ENCODE measurements at places on chromosomes 2 and 18.
A peak's percentile ranks its signal among the peaks of the same experiment; 100 is the strongest.

DNA sequence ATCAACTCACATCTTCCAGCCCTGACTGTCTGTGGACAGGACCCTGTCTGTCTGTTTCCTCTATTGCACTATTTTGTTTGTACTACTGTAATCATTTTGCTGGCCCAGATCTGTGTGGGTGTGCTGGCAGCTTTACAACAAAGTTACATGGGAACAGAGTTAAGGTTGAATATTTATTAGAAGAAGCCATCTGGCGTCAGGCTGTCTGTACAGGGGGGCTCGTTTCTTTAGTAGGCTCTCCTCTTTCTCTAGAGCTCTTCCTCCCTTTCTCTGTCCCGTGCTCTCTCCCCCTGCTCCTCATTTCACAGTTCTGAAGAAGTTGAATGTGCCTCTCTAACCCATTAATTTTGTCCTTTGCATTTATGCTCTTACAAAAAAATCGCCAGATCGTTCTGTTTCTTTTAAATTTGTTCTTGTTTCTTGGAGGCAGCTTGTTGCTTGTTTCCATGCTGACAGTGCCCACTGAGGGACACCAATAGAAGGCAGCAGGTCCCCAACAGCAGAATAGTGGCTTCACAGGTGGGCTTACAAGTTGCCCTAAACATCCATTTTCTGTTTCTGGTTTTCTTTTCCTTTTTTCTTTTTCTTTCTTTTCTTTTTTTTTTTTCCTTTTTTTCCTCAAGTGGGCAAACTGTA, 315.2 kb upstream of the ZEB2 start:
- no peak for DNase-seq

- peak; percentile 42 for DNase-seq
Observed at GRCh38 chr2:158128168-158128973, 26.7 kb downstream of the UPP2 start.

DNA sequence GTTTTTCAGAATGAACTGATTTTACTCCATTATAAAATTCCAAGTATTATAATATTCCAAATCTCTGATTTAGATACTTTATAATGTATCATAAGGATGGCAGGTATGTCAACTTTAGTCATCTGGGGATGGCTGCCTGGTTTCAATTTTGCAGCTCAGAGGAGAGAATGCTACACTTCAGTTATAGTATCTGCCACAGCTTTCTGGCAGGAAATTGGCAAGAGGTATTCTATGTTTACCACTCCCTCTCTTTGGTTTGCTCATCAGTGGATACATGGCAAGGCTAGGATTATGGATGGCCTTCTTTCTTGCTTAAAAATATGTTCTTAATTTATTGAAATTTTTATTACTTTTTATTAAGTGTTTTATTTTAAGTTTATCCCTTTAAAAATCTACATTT, 67.0 kb upstream of the TNFRSF11A start:
- DNase-seq = no peak

DNA sequence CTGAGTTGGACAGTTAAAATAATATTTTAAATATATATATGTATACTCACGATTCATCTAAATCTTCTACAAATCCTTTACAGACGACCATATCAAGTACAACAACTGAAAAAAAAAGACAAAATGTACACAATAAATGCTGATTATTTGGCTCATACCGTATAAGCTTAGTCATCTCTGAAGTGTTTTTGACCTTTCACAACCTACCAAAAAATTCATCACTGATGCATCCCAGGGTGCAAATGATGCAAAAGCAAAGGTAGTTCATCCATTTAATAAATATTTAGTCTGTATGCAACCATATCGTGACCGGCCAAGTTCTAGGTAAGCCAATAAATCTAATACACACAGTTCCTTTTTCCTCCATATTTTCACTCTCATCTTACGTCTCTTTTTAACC, 1.1 kb downstream of the TMX3 start:
- no peak for DNase-seq

DNA sequence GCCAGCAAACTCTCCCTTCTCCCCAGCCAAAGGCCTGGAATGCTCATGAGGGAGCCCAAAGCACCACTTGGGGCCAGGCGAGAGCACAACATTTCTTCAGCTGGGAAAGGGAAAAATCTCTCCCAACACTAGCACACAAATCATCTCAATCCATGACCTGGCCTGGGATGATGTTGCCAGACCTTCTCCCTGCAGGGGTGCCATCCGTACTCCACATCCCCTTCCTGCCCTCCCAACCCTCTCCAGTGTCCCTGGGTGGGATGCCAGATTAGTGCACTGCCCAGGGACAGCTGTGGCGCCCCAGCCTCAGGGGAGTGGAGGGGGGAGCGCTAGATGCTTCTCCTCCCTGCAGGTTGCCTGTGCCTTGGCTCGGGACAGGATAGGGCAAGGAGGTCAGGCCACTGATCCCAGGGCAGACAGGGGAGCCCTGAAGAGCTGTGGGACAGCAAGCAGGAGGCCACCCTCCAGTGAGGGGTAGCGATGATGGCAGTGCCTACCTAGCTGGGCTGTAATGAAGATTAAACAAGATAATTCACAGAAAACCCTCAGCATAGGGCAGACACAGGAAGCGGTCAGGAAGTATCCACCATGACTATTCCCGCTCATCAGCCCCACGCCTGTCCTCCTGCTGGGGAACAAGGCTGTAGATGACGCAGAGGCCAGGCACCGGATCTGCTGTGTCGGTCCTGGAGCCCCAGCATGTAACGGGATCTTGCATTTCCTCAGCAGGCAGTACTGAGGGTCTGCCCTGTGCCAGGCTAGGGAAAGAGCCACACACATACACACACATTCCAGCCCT, 31.1 kb downstream of the SERTAD2 start:
- DNase-seq = no peak

GRCh38 chr2:181046833-181047232, 66.4 kb downstream of the UBE2E3 start:
- no peak for DNase-seq

DNA sequence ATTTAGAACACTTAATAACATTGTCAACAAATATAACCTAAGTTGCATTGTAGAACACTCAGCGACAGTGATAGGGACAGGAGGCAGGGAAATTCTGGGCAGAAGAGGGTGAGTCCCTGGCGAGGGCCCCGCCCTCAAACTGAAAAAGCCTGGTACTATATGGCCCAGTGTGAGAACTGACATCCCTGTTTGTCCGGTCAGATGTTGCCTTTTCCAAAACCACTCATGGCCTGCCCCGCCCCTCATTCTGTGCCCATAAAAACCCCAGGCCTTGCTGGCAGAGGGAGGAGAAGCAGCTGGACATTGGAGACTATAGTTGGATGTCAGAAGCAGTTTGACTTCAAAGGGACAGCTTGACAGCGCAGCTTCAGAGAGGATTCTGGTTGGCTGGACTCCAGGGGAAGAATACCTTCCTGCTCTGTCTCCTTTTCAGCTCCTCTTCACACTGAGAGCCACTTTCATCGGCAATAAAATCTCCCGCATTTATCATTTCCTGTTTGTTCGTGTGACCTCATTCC, 47.0 kb downstream of the FAM117B start:
- DNase-seq = no peak

DNA sequence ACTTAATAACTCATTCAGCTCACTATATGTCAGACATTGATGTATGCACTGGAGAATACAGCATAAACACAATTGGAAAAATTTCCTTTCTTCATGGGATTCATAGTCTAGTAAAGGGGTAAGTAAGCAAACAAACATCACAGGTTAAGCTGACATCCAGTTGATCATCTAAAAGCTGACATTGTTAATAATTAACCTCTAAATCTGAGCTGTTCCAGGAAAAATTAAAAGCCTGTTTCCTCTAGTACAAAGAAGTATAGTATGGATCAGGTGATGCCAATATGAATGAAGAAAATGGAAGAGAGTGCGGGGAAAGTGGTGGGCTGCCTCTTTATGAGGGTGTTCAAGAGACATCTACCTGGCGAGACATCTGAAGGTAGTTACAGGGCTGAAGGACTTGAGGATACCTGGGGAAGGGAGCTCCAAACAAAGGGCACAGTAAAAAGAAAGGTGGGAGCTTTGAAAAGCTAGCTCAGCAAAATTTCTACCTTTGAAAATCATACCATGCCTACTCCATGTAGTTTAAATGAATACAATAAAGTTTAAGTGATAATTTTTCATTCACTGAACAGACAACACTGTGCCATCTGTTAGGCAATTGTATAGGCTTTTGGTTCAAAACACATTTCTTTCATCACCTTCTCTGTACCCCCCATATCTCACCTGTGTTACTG, 619.3 kb downstream of the TRIB2 start:
- peak; percentile 31 for DNase-seq

- peak; percentile 2 for DNase-seq
Observed at GRCh38 chr2:60391230-60391629, 162.2 kb downstream of the BCL11A start.

GRCh38 chr2:45169339-45170190, 160.3 kb upstream of the SIX2 start:
- DNase-seq = peak; percentile 57

DNA sequence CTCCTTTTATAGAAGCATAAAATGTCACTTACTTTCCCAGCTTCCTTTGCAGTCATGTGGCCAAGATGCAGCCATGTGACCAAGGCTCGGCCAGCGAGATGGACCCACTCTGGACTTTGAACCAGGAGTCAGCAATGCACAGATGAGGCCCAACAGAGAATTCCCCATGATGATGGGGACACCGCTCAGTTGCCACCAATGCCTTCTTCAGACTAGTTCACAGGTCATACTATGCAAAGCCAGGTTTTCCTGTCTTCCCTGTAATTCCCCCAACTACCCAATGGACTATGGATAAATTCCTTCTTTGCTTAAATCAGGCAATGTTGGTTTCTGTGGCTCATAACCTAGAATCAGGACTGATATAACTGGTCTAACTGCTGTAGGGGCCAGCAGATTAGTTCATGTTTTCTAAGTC, 22.5 kb upstream of the REL start:
- DNase-seq = no peak

- peak; percentile 27 for DNase-seq
Observed at GRCh38 chr2:223474893-223475292, 127.3 kb downstream of the SCG2 start.

DNA sequence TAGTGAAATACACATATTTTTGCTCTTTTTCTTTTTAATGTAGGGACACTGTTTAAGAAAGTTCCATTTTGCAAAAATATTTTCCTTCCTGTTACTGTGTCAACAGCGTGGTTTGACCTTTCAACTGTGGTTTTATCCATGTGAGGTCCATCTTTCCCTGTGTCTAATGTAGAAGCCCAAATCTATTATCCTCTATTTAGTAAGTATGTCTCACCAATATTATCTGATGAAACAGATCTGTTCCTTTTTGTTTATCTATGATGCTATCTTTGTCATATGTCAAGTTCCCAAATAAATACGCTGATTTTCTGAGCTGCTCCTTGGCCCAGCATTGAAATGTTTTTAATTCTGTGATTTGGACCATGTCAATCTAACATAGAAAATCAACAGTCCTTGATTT, 3.5 kb upstream of the ARHGAP15 start:
- DNase-seq = no peak

DNA sequence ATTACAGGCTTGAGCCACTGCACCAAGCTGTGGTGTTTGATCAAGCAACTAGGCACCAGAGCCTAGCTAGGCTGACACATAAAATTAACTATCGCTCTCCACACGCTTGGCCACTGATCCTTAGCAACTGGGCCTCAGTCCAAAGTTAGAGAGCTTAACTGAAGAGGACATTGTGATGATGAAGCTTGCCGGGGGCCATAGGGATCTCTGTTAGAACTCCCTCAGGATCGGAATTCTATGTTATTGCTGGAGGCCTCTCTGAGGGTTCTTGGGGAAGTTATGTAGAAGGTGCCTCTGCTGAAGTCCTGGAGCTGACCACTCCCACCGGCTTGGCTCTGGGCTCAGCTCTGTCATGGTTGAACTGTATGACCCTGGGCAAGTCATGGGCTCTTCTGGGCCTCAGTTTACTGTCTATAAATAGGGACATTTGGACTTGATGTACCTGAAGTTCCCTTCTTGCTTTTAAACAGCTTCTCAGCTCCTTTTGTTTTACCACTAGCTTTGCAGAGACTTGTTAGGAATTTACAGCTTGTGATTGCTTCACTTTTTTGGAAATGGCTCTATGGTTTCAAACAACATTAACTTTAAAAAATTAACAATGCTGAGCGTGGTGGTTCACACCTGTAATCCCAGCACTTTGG, 44.1 kb downstream of the GATA6 start:
- no peak for DNase-seq

DNA sequence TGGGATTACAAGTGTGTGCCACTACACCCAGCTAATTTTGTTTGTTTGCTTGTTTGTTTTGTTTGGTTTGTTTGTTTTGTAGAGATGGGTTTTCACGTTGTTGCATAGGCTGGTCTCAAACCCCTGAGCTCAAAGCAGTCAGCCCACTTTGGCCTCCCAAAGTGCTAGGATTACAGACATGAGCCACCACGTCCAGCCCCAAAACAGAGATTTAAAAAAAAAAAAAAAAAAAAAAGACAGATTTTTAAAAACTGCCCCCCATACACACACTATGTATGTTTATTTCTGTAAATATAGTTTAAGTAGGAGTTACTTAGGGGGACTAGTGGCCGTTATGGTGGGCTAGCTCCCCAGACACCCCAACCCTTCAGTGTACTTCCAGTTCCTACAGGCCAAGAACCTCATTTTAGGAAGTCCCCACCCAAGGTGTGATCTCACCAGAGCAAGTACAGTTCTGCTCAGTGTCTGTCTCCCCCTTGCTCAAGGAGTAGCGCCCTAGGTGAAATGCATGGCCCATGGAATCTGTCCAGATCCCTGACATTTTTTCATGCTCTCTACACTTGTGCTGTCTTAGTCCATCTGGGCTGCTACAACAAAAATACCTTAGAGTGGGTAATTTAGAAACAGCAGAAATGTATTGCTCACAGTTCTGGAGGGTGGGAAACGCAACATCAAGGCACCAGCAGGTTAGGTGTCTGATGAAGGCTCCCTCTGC, 1.6 kb upstream of the TMBIM1 start:
- DNase-seq = no peak

GRCh38 chr2:230542751-230543150, 126.8 kb downstream of the SP100 start:
- no peak for DNase-seq

DNA sequence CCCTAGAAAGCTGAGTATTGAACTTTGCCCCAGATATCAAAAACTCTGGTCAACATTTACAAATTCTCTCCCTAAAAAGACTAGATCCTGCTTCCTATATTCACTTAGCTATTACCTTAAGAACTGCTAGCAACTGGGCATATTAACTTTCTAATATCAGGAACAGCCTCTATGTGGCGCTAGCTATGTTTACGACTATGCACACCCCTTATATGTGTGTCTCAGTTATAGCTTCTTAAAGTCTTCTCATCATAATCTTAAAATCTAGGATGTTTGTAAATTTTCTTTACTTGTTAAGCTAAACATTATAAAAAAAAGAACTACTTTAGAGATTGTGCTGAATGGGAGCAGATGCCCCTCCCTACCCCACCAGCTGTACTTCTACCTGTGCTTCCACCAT, 1.7 kb upstream of the STAMBP start:
- DNase-seq = peak; percentile 66

DNA sequence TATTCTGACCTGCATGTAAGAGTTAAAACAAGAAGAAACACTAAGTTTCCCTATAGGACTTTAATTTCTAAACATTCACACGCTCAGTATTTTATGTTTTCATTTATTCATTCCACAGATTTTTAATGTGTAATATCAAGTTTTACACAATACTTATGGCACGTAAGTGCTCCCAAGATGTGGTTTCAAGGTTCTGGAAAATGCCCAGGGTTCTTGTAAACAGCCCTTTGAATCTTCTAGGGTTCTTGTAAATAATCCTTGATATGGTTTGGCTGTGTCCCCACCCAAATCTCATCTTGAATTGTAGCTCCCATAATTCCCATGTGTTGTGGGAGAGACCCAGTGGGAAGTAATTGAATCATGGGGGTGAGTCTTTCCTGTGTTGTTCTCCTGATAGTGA, 383.0 kb downstream of the TXNL1 start:
- DNase-seq = no peak

GRCh38 chr2:15177103-15177502, 384.0 kb downstream of the NBAS start:
- DNase-seq = peak; percentile 53
